Right kidney (tissue), 9 donors: ENCODE measurements at places on chromosomes 1 and 21.

GRCh38 chr1:51792864-51793263 is 85.7 kb downstream of the NRDC start:
- DNase-seq = no peak

- no peak for DNase-seq
Observed at GRCh38 chr1:55088413-55088812, 49.1 kb downstream of the PCSK9 start.

GRCh38 chr1:44168520-44169098 is 27.2 kb upstream of the KLF18 start:
- DNase-seq = no peak

GRCh38 chr1:48878191-48878940 is 101.7 kb upstream of the BEND5 start:
- no peak for DNase-seq

DNA sequence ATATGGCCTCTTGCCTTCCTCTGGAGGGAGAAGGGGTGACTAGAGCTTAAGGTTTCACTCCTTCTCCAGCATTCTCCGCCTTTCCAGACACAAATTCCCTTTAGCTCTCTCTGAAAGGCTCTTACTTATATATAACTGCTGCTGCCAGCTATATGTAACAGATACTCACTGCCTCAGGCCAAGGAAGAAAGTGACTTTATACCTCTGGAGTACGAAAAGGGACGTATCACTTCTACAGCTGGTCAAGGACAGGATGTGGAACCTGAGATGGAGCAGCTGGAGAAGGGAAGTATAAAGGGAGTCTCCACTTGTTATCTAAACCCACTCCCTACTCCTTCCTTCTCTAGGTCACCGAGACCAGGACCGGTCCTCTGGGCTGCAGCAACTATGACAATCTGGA is 102.4 kb downstream of the BRINP2 start:
- peak; percentile 8 for DNase-seq

DNA sequence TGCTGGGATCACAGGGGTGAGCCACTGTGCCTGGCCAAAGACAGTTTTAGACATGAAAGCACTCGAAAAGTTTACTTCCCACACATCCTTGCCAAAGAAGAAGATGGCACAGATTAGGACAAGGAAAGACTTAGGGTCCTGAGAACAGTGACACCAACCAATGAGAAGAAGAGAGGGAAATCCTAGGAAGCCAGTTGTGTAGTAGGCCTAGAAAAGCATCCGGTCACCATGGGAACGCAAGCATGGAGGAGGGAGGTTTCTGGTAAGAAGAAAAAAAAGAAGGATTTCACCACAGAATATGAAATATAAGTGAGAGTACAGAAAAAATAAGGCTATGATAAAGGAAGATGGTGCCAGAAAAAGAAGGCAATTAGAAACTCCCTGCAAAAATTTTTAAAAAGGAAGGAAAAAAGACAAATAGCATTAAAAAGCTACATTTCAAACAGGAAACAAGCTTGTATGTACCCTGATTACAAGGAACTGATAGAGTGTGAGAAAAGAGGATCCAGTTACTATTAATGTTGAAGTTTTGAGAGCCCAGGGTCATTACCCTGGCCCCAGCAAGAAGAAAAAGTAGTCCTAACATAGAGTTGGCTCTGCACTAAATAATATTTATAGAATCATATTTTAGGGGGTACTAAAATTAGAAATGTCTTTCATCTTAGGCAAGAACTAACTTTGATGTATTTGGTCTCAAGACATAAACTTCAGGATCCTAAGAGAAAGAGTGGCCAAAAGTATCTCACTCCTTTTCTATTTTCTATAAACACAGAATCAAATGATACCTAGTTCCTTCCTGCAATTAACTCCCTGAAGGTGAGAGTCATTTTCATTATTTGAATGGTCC is 16.1 kb downstream of the DIPK1A start:
- no peak for DNase-seq

GRCh38 chr21:21387916-21388315 is 389.7 kb downstream of the NCAM2 start:
- DNase-seq = no peak

GRCh38 chr1:201999625-202000238 is 10.7 kb upstream of the ELF3 start:
- DNase-seq = no peak

GRCh38 chr1:68916221-68916902 is 419.5 kb upstream of the DEPDC1 start:
- no peak for DNase-seq

GRCh38 chr1:18997508-18997907 is 41.0 kb upstream of the IFFO2 start:
- DNase-seq = no peak

DNA sequence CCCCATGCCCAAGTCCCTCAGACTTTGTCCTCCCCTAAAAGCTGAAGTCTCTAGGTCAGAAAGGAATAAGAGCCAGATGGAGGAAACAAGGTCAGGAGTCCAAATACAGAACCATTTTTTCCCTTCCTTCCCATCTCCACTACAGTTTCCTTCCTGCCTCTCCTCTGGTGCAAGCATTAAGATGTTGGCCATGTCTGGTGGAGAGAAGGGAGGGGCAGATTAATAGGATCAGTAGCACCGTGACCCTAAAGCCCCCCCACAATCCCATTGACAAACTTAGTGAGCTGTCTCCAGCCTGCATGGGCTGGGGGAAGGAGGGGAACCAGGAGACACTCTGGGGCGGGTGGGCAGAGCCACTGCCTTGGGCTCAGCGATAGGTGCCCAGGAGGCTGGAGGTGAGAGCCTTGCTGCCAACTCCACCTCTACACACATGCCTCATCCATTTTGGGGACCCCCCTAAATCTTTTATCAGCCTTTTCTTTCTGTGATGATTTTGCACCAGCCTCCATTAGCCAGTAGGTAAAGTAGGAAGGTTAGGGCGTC is 59.8 kb downstream of the RHBG start:
- DNase-seq = no peak

GRCh38 chr1:88060750-88061491 is 623.2 kb upstream of the PKN2 start:
- DNase-seq = peak; percentile 8

GRCh38 chr1:88488237-88488636 is 195.8 kb upstream of the PKN2 start:
- no peak for DNase-seq

DNA sequence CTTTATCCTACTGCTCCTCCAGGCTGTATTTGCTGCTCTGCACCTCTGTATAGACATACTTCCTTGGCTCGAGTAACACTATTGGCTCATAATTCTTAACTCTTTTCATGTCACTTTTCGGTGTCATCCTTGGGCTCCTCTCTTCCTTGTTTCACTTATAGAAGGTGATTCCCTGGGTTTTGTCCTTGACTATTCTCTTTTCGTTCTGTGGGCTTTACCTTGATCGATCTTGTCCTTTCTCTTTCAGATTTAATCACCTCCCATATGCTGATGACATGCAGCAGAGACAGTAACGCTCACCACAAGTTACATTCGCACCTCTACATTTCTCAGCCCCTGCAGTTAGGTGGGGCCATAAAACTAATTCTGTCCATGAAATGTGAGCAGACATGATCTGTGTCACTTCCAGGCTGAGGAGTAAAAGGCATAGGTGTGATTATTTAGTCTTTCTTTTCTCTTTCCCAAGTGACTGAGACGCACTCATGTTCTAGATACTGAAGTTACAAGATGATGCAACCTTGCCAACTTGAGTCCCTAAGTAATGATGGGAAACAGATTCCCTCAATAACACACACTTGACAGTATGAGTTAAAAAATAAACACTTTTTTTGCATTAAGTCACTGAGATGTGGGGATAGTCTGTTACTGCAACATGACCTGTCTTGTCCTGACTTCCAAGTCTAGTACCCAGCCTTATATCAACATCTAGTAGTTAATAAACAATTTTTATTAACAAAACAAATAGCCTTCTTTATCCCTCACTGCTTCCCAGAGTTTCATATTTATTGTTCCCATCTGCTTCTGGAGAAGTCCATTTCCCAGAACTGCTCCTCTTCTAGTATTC is 49.9 kb upstream of the HAO2 start:
- DNase-seq = no peak

DNA sequence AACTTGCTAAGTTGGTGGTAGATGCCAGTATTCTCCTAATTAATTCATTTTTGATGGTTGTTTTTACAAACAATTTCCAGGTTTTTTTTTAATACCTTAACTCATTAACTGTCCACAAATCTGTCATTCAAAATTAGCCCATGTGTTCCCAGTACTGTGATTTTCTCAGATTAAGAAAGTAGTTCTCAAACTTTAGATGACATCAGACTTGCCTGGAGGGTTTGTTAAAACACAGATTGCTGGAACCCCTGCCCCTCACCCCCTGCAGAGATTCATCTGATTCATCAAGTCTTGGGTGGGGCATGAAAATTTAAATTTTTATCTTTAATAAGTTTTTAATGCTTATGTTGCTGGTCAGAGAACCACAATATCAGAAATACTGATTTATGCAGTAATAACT is 130.5 kb downstream of the BACH1 start:
- DNase-seq = no peak

- no peak for DNase-seq
Observed at GRCh38 chr1:71086331-71086730, 5.5 kb upstream of the ZRANB2 start.

- DNase-seq = peak; percentile 82
Observed at GRCh38 chr1:86914998-86915736, 732 bp downstream of the HS2ST1 start.

GRCh38 chr1:119554183-119554582 is 47.2 kb downstream of the HSD3B1 start:
- DNase-seq = peak; percentile 18

GRCh38 chr1:203273206-203273868 is 32.0 kb upstream of the BTG2 start:
- DNase-seq = peak; percentile 94

DNA sequence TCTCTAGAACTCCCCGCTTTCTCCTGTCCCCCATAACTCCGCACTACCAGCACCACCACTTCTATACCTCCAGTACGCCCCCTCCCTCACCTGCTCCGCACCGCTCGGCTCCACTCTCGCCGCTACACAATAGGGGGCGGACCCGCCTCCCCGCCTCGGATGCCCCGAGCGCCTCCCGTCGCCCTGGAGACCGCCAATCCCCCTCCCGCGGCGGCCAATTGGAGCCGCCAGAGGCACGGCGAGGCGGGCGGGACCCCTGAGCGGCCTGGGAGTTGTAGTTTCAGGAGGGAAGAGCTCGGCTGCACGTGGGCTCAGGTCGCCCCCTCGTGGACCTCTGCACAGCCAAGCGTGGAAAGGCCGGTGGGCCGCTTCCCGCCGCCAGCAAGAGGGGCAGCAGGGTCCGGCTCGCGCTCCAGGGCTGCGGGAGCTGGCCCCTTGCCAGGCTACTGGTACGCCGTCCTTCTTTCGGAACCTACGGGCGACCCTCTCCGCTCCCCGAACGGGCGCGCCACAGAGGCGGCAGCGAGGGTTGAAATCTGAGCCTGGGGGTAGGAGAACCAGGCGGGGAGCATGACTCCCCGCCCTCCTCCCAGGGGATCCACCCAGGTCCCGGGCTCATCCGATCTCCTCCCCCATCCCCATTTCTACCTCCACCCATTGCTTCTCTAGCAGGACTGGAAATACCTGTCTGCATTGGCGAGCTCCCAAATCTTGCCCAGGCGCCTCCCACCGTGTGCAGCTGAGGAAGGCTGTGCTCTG is at the start of gene IGSF9:
Gene IGSF9, minus strand, starts transcription at position 131 of the 759 bp plus-strand sequence. CDS start 2,159 bp downstream, outside the sequence.
- DNase-seq = peak; percentile 93

DNA sequence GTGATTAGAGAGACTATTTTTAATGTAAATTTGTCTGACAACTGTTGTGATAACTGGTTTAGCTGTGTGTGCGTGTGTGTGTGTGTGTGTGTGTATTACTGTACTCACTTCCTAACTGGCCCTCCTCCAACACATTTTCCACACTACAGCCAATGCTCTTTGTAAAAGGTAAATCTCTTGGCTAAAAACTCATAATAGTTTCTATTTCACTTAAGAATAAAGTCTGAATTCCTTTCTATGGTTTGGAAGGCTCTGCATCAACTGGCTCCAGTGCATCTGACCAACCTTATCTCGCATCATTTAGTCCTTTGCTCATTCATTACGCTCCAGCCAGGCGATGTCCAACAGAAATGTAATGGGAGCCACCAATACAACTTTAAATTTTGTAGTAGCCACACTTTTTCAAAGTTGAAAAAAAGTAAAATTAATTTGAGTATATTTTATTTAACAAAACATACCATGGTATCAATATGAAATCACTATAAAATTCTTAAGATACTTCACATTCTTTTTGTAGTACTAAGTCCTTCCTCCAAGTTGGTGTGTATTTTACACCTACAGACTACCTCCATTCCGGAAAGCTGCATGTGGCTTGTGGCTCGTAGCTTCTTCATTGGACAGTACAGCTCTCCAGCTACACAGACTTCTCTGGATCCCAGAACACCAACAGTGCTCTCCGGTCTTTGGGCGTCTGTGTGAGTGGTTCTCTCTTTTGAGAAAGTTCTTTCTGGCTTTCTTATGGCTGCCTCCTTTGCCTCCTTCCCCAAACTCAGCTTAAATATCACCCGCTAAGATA is 68.9 kb downstream of the NRIP1 start:
- no peak for DNase-seq

DNA sequence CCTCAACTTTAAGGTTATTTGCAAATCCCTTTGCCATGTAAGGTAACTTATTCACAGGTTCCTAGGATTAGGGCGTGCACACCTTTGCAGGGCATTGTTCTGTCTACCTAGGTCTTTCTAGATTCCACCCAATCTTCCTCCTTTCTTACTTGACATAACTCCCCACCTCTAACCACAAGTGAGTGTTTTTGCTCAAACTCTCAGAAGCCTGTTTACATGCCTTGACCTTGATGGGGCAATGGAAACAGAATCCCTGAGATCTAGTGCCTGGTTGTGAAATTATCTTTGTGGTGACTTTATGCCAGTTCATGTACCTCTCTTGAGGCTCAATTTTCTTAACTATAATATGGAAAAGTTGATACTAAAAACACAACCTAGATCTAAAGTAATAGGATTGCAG is 296.6 kb downstream of the TTLL7 start:
- no peak for DNase-seq

GRCh38 chr1:48916130-48917069 is 139.7 kb upstream of the BEND5 start:
- DNase-seq = peak; percentile 33

DNA sequence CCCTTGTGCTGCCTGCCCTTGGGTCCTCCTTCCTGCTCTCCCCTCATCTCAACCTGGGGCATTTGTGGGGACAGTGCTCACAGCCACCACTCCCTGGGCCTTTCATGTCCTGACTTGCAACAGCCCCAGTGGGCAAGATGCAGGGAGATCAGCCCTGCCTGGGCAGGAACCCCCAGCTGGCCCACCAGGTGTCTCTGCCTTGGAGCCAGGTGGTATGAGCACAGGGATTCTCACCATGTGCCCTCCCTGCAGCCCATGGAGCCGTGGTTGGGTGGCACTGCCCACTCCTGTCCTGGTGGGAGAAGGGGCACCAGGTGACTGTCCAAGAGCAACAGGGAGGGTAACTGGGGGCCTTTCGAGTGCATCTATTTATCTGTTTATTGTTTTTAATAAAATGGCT is 100.4 kb downstream of the AJAP1 start:
- no peak for DNase-seq

DNA sequence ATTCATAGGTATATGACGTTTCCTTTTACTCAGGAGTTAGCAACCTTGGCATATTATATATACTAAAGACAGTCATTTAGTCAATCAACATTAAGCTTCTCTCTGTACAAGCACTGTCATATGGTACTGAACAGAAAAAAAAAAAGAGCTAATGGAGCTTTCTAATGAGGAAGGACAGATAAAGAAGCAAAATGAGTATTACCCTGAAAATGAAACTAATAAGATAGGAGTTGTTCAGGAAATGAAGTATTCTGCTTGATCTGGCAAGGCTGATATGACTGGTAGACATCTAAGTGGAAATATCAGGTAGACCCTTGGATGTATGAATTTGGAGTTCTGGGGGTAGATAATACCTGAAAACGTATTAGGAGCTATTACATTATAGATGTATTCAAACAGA is 4.3 kb upstream of the IKBKE start:
- no peak for DNase-seq

- DNase-seq = no peak
Observed at GRCh38 chr1:109322974-109323373, 16.2 kb upstream of the MYBPHL start.
